ENCODE measurements at places on chromosomes 1 and 21. TPM values are rescaled to one million over a fixed set of nuclear protein-coding genes. Genes with fewer than 3 reads are reported as not detected.

Gene PCP4L1
- not detected for total RNA-seq

Gene SLAMF9
- total RNA-seq, result not detected

Gene FAM3B
- not detected for total RNA-seq

Gene OR2T6
- total RNA-seq, result not detected

Gene OR10J1
- total RNA-seq, result not detected

All from bronchial smooth muscle cell (primary cell).